ENCODE measurements at places on chromosomes 13 and 19. TPM values are rescaled to one million over a fixed set of nuclear protein-coding genes. Genes with fewer than 3 reads are reported as not detected.

- no peak for DNase-seq
These were observed 313.8 kb upstream of the NBEA start for GRCh38 chr13:34628209-34628682.

DNA sequence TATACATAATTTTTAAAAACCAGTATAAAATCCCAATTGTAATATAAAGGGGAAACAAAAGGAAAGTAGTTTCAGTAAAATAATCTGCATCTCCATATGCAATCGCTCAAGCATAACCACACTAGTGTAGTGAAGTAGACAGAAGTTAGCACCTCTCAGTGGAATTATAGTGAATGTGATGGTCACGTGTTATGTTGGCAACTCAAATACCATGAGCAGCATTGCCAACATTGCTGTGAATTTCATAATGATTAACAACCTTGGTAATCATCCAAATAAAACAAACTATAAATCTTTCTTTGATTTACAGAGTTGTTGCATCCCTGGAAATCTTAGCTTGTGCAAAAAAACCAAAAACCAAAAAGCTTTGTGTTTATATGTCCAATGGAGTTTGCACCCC, 77.3 kb upstream of the SIAH3 start:
- DNase-seq = no peak

The CNFN gene
- total RNA-seq = 0.52 TPM

DNA sequence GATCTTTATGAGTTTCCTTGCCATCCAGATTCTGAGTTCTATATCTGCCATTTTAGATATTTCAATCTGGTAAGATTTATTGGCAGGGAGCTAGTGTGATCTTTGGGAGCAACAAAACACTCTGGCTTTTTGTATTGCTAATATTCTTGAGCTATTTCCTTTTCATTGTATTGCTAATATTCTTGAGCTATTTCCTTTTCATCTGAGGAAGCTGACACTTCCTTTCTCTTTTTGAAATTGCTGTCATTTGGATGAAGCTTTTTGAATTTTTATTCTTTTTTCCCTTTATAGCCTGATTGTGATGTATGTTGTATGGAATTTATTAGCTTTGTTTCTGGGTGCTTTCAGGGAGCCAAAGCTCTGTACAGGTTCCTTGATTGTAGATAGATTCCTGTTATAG, 873.5 kb upstream of the ATXN8OS start:
- DNase-seq = no peak

The FCER2 gene
- total RNA-seq = 0.71 TPM

The NOVA2 gene
- total RNA-seq = 8.0 TPM

DNA sequence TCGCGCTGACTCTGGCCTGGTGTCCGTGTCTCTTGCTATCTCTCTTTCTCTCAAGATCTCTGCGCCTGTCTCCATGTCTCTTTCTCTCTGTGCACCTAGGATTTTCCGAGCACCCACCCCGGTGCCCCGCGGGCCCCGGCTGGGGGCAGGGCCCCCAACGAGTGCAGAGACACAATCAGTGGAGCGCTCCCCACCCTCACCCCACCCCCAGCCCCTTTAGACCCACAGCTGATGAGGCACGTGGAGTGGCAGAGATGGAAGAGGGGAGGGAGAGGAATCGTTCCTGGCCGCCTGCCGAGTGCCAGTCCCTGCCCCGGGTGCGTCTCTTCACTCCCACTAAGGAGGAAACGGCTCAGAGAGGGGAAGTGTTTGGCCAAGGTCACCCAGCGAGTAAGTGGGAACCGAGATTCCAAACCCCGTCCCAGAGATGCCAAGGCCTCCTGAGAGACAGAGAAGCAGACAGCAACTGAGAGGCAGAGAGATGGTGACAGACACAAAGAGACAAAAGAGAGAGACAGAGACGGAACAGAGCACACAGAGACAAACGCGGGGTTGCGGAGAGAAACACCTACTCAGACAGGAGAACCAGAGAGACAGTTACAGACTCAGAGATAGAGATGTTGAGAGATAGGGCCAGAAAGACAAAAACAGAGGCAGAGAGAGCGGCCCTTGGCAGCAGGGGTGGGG, 626 bp upstream of the BCL3 start:
- peak; percentile 94 for DNase-seq

Data from posterior vena cava (tissue), 2 donors.